ENCODE measurements at places on chromosomes 11 and 22. TPM values are rescaled to one million over a fixed set of nuclear protein-coding genes. Genes with fewer than 3 reads are reported as not detected.

Gene CCDC188
- total RNA-seq, result 0.54 TPM

Gene SYCE3
- not detected for total RNA-seq

Gene SMIM35
- total RNA-seq, result not detected

Gene APLNR
- total RNA-seq, result 0.37 TPM

Gene MYOD1
- total RNA-seq, result not detected

Gene LGALS1
- total RNA-seq, result 50.7 TPM

Gene EMSY
- total RNA-seq, result 31.4 TPM

Gene HEPN1
- not detected for total RNA-seq

Gene DDIAS
- total RNA-seq, result 2.0 TPM

Gene ANO9
- 1.8 TPM for total RNA-seq

Gene CSF2RB
- not detected for total RNA-seq

Gene TLCD5
- total RNA-seq, result 15.8 TPM

Gene SLC15A3
- total RNA-seq, result 4.4 TPM

Gene UBQLN3
- total RNA-seq, result not detected

Gene HTATIP2
- 6.2 TPM for total RNA-seq

Gene ACTN3
- total RNA-seq, result 2.0 TPM

Gene OR5B21
- total RNA-seq, result not detected

Gene C11orf97
- not detected for total RNA-seq

Gene SLC17A6
- 170 TPM for total RNA-seq

Gene C11orf98
- total RNA-seq, result 73.6 TPM

Gene CELSR1
- total RNA-seq, result 0.27 TPM

Gene SLC5A1
- not detected for total RNA-seq

Gene OR51F2
- not detected for total RNA-seq

Gene CAT
- total RNA-seq, result 22.9 TPM

Gene FGF19
- total RNA-seq, result 5.1 TPM

Gene MS4A4E
- total RNA-seq, result not detected

Gene FAM76B
- 33.9 TPM for total RNA-seq

Gene WNT7B
- total RNA-seq, result 0.37 TPM

Gene OR8U1
- not detected for total RNA-seq

Gene CHST1
- total RNA-seq, result 59.2 TPM

Gene TST
- 10.4 TPM for total RNA-seq

Gene ABTB2
- total RNA-seq, result 9.3 TPM

Gene CHADL
- total RNA-seq, result 0.27 TPM

Gene POTEH
- not detected for total RNA-seq

Gene PAMR1
- 10.6 TPM for total RNA-seq

Gene RTN4RL2
- 119 TPM for total RNA-seq

Gene GAL
- total RNA-seq, result 37.6 TPM

Gene OPCML
- 0.61 TPM for total RNA-seq

Gene P2RX6
- total RNA-seq, result 1.5 TPM

Gene RNF121
- 40.4 TPM for total RNA-seq

Gene OR2D2
- total RNA-seq, result 0.64 TPM

Gene UVRAG
- 17.8 TPM for total RNA-seq

Gene ISX
- not detected for total RNA-seq

Gene ACP2
- total RNA-seq, result 44.3 TPM

Gene C11orf42
- not detected for total RNA-seq

Gene SAA4
- not detected for total RNA-seq

Gene JRKL
- total RNA-seq, result 7.8 TPM

Gene NPAS4
- 0.78 TPM for total RNA-seq

Gene C1QTNF4
- total RNA-seq, result 7.0 TPM

Gene KDELR3
- total RNA-seq, result not detected

Gene KCNE3
- not detected for total RNA-seq

Gene FDXACB1
- 1.6 TPM for total RNA-seq

Gene TEAD1
- total RNA-seq, result 62.5 TPM

Data from glutamatergic neuron (in vitro differentiated cells).